ENCODE measurements at places on chromosomes 7 and 10.

DNA sequence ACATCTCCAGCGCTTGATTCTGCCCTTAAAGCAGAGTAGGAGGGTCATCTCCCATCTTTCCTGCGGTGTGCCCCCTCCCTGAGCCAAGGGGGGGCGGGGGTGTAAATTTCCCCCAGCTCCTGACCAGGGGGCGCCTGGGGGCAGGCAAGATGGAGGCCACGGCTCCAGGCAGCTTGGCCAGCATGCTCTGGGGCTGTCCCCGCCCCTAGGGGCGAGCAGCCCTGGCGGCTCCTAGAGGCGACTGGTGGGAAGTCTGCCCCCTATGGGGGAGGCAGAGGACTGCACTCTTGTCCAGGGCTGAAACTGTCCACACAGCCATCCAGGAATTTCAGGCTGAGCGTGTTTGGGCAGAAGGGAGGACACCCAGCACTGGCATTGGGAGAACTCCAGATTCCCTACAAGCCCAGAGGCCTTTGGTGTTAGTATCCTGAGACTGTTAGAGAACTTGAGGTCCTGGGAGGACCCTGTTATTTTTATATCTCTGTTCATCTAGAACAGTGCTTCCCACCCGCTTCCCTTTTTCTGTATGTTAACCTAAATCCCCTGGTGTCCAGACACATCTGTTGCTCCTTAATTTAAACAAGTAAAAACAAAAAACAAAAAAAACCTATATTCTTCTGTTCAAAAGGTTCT lies 4.6 kb downstream of the STRA8 start:
- DNase-seq = no peak

GRCh38 chr7:26549281-26549944 lies 257.8 kb downstream of the SNX10 start:
- no peak for DNase-seq

GRCh38 chr7:112481833-112482670 lies 1.3 kb downstream of the LSMEM1 start:
- no peak for DNase-seq

DNA sequence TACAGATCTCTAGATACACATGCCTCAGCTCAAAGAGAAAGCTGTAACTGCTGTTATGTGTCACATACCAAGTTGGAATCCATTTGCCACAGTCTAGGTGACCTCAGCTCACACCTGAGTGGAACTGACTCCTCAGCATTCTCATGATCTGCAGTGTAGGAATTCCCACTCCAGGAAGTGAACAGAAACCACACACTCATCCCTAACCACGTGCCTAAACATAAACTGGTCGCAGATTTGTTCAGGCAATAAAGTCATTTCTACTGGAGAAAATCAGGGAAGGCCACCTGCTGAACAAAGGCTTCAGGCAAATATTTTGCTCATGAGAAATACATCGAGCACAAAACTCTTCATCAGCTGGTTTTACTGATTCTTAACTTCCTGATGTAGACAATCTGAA lies 23.0 kb upstream of the ZMYND11 start:
- no peak for DNase-seq

DNA sequence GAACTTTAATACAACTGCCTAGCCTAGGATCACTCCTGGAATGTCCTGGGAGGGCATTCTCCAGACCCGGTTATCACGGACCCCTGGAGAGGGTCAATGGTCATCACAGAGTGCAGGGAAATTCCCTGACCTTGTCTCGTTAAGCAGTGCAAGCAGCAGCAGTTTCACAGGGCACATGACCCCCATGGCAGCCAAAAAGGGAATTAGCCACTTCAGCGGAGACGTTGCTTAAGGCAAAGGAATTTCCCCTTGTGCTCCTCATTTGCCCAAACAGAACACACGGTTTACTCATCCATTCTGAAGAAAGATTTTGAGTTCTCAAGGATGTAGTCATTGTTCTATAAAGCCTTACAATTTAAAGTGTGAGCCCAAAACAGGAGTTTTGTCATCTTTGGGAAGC lies 260.3 kb downstream of the SNX13 start:
- no peak for DNase-seq

DNA sequence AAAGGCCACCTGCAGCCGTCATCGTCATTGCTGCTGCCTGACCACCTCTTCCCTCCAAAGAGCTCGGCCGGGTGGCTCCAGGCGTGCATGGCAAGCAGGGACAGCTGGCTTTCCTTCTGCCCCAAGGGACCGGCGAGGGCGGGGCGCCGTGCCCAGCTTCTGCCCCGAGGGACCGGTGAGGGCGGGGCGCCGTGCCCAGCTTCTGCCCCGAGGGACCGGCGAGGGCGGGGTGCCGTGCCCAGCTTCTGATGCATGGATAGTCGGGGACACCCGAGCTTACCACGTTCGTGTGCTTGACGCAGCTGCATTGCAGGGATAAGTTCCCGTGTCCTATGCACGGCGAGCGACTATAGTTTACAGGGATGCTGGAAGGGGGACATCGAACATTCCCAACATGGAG lies 27.0 kb downstream of the CFAP46 start:
- no peak for DNase-seq

DNA sequence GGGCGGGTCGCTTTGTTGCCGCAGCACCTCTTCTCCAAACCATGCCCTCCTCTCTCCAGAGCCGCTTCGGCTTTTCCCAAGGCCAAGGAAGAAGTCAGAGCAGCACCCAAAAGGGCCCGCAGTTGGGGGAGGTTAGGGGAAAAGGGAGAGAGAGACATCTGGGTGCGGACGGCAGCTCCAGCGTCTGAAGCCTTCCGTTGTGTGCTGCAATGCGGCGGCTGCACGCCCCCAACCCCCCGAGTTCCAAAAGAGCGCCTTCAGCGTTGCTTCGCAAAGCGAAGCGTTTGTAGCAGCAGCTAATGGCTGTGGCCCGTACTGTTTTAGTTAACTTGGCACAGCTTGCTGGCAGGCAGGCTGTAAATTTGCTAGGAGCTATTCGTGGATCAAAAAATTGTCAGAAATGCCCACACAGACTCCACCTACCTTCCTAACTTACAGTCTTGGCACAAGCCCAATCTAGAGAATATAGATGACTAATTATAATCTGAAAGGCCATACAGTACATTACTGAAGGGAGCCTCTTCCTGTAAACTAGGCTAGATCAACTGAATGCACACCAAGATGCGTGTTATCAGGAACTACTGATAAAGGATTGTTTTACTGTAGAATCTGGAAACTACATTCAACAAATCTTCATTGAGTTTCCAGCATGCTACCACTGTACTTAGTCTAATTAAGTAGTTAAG lies 1.1 kb upstream of the KBTBD2 start:
- peak; percentile 22 for DNase-seq

DNA sequence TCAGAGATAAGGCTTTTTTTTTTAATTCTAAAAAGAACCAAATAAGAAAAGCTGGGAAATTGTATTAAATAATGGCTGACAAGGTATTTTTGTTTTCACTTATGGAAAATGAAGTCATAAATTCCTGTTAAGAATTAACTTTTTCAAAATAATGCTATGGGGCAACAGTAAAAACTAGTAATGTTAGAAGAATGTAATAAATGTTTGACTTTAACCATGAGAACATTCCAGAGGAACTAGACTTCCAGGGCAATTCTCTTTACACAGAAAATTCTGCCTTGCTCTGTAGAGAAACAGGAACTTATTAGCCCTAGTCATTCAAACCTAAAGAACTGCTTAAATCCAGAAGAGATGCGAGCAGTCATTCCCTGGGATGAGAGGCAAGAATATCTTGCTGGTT lies 571.1 kb downstream of the IPMK start:
- no peak for DNase-seq

DNA sequence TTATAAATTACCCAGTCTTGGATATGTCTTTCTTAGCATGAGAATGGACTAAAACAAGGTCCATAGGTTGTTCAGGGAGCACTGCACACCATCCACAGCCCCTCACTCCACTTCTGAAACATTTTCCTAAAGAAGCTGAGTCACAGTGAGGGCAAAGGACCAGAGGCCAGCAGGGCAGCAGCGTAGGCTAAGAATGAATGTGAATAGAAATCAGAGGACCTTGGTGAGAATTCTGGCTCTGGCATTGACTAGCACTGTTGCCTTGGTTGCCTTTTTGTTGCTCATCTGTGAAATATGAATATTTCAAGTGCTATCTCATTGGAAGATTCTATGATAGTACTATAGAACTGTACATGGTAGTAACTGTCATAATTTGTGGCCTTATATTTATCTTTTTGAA lies 41.7 kb upstream of the TOMM7 start:
- no peak for DNase-seq

GRCh38 chr7:132871419-132871818 lies 210.5 kb downstream of the CHCHD3 start:
- no peak for DNase-seq

- no peak for DNase-seq
Measured at GRCh38 chr7:16646472-16647072, 591 bp downstream of the BZW2 start.

All from stimulated activated CD4-positive, alpha-beta T cell treated with anti-CD3 and anti-CD28 coated beads, Interleukin-12 subunit alpha, Interleukin-12 subunit beta, amount 100 ng/mL, for 24 hours (primary cell).